ENCODE measurements at places on chromosomes 3 and 15.
A peak's percentile ranks its signal among the peaks of the same experiment; 100 is the strongest.

DNA sequence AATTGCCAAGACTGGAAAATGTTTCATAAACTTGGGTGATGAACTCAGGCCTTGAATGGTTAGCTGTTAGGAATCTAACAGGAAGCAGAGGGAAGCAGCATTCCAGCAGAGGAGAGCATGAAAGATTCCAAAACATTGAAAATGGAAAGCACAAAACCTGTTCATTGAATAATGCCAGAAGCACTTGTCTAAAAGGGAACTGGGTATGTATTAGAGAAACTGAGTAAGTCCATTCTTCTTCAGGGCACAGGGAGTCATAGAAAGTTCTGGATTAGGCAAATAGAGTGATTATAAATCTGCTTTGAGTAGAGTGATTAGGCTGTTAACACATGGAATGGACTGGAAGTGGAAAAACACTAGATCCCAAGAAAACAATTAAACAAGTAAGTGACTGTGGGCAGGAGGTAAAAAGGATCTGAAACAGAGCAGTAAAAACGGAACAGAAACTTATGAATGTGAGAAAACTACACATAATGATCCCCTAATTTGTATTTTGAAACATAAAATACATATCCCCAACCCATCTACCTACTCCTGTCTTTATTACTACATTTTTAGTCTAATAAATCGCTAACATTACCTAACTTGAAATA is 343.4 kb downstream of the TBC1D5 start:
- no peak for DNase-seq

GRCh38 chr3:131349946-131350347 is 31.6 kb upstream of the NUDT16 start:
- DNase-seq, result peak; percentile 35

DNA sequence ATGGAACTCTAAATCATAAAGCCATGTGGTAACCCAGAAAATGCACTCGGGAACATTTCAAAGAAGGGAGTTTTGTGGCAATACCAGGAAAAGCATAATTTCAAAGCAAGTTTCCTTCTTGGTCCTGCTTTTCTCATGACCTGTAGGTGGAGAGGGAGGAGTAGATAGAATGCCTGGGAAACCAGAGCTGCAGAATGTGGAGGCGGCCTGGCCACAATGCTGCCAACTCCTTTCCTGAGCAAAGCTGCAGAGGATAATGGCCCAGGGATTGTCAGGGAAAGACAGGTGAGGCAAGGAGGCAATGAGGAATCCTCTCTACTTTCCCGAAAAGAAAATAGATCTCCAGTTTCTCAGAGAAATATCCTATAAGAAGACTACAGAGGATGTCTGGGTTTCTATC is 330.3 kb downstream of the FGF12 start:
- no peak for DNase-seq

- no peak for DNase-seq
Observed at GRCh38 chr3:68089572-68090011, 435.2 kb upstream of the SUCLG2 start.

GRCh38 chr3:64687781-64688604 is at the start of gene ADAMTS9:
ADAMTS9 (minus strand) TSS chr3:64688000; CDS start chr3:64687657, 343 bp downstream.
- DNase-seq, result peak; percentile 80

DNA sequence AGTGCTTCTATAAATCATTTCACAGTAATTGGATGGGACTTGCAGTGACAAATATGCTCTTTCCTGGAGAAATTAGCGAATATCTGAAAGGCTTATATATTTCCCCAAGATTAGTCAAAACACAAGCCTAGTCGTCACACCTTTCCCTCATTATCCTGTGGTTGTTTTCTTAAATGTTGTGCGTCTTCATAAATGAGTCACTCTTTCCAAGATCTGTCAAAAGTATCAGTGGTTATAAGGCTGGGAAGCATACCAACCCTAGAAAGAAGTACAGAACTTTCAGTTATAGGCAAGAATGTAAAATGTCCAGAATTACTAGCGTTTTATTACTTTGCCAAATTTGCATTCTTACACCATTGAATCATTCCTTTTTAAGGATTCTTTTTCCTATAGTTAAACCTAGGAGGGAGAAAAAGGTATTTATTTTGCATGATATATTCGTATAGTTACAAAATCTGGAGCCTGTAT is 33.6 kb downstream of the TMEM212 start:
- no peak for DNase-seq

GRCh38 chr3:17645074-17645698 is 97.2 kb downstream of the TBC1D5 start:
- no peak for DNase-seq

GRCh38 chr3:78893161-78893560 is 874.6 kb downstream of the ROBO1 start:
- no peak for DNase-seq

GRCh38 chr15:34188711-34189110 is 21.2 kb downstream of the KATNBL1 start:
- DNase-seq, result no peak

- DNase-seq, result no peak
Observed at GRCh38 chr3:14646131-14646573, 5.4 kb upstream of the CCDC174 start.

- DNase-seq, result peak; percentile 67
Observed at GRCh38 chr15:92082006-92082843, 228.7 kb downstream of the SLCO3A1 start.

DNA sequence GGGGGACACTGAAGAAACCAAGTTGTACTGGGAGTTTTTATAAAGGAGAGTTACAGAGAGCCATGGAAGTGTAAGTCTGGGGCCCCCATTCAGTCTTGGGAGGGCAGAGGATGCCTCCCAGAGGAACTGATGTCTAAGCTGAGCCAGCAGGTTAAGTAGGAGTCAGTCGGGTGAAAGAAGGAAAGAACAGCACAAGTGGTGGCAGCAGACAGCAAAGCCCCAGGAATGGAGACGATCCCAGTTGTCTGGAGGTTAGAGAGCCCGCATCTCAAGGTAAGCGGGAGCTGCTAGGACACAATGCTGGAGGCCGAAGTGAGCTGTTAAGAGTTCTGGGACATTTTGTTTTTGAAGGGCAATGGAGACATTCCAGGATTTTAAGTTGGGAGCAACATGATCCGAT is 88.8 kb downstream of the TAMM41 start:
- DNase-seq, result no peak

DNA sequence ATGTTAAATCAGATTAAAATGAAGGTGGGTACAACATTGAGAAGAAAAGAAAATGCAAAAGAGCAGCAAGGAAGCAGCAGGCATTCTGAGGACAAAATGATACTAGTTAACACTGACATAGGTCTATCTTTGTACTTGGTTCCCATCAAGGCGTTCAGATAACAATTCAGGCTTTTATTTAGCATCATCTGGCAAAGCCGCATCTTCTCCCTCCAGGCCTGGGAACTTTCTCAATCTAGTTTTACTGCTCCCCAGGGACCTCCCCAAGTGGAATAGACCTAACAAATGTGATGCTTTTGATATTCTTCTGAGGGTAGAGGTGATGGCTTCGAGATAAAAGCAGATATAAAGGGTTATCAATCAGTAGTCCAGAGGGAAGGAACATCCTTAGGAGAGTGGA is 130.6 kb downstream of the C3orf38 start:
- DNase-seq, result no peak

- no peak for DNase-seq
Observed at GRCh38 chr3:155912579-155913190, 42.2 kb downstream of the GMPS start.

GRCh38 chr3:20503394-20504082 is 317.5 kb upstream of the SGO1 start:
- no peak for DNase-seq

GRCh38 chr3:107307205-107307604 is 70.0 kb upstream of the CCDC54 start:
- DNase-seq, result no peak

GRCh38 chr15:46389739-46390138 is 754.9 kb downstream of the SQOR start:
- no peak for DNase-seq

DNA sequence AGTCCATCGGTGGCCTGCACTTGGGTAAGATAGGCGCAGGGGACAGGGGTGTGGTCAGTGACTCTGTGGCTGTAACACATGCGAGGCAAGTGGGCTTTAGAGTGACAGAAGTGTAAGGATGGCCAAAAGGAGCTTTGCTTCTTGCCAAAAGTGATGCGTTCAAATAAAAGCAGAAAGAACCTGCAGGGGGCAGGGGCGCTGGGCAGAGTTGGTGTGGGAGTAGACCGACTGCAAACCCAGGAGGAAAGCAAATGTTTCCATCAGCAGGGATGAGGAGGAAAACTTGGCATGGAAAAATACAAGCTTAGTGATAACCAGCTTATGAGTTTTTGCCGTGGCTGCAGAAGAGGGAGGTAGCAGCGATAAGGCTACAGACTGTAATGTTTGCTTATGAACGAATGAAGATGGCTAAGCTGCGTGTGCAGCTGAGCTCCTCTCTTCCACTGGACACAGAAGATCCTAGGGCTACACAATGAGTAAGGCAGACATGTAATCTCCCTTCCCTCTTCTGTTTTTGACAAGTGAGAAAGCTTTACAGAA is 149.4 kb downstream of the WNT5A start:
- DNase-seq, result no peak

- no peak for DNase-seq
Observed at GRCh38 chr15:63019511-63020109, 22.9 kb upstream of the TPM1 start.

- no peak for DNase-seq
Observed at GRCh38 chr15:79371591-79371990, 60.5 kb upstream of the MINAR1 start.

DNA sequence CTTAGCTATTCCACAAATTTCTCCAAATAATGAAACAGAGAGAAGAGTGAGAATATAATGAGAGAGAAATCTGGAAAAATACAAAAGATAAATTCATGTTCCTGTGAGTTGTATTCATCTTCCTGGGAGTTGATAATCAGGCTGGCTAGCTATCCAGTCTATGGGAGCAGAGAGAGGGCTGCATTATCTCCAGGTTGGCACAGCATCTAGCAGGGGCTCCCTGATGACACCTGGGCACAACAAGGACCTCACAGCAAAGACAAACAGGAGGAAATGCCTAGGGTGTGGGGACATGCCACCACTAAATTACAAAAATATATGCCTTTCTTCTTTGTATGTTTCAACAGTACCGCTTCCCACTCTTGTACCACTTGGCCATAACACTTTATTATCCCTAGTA is 1.9 kb downstream of the EHD4 start:
- no peak for DNase-seq

GRCh38 chr3:165459924-165460835 is 264.0 kb upstream of the SLITRK3 start:
- DNase-seq, result no peak

GRCh38 chr3:109339197-109339596 is 1.9 kb upstream of the DPPA4 start:
- DNase-seq, result no peak

DNA sequence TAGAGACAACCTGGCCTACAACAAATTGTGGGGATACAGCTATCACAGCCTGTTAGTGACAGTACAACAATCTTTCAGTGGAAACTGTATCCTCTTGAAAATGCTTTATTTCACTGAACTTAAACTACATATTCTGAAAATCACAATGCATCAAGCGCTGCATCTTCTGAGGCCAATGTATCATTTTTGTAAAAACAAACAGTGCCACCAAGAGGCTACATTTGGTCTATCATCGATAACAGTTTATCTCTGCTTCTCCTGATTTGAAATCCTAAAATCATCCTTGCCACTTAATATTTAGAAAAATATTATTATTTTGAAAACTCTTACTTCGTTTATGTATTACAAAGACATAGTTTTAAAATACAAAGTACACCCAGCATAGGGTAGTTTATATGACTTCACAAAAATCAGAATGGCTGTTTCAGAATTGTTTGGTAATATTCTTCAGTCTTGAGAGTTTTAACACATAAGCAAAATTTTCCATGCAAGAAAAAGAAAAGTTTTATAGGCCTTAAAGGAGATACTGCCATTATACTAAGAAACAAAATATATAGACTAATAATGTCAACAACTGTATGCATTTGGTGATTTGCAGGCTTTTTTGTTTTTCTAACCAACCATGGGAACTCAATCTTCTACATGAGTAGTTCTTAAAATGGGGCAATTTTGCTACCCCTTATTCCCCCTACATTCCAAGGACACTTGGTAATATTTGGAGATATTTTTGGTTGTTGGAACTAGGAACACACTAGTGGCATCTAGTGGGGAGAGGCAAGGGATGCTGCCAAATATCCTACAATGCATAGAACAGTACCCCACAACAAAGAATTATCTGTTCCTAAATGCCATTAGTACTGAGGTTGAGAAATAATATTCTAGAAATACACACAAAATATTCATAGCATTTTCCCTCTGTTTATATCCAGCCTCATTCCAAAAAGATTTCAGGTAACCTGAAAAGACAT is 42.3 kb downstream of the WDR72 start:
- DNase-seq, result no peak

GRCh38 chr3:183895296-183895695 is 10.6 kb upstream of the PARL start:
- no peak for DNase-seq

GRCh38 chr3:107962946-107963345 is 127.9 kb downstream of the CD47 start:
- DNase-seq, result no peak

DNA sequence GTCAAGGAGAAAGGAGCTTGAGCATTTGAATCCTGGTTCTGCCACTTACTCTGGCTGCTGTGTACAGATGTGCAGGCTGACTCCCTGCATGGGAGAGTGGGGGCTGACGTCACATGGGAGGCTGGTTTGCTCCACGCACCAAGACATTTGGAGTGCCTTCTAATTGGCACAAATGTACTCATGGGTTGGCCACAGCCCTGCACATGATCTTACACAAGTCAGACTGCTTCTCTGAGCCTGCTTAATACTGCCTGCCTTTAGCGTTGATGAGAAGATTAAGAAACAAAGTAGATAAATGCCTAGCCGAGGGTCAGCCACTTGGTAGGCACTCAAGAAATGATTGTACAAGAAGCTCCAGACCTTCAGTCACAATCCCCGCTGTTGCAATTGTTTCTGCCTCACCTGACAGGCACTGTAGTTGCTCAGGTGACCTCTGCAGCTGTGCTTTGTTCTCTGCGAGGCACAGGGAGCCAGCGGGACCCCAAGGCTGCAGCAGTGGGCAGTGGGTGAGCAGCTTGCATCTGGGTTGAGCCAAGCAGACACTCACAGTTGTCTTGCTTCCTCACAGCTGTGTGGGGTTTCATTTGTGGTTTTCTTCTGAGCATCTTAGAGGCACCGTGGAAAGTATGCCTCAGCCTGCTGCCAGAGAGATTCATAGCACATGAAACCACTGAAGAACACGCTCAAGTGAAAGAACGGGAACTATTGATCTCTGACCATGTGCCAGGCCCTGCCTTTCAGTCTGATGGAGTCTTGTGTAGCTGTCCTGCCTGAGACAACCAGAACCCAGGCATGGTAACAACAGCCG is 33.1 kb downstream of the GRK7 start:
- peak; percentile 65 for DNase-seq

GRCh38 chr3:147613725-147614124 is 204.6 kb downstream of the ZIC1 start:
- no peak for DNase-seq

DNA sequence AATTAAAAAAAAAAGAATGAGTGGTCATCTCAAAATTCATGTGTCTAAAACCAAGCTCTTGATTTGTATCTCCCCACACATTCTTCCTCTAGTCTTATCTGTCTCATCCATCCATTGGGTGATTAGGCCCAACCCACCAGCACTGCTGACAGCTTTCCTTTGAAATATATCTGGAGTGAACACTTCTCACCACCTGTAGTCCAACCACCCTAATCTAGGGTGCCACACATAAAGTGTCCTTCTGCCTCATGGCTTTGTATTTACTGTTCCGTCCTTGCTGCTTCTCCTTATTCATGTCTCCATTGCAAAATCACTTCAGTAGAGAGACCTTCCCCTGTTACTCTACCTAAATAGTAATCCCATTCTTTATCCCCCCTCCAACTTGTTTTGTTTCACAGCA is 82.4 kb upstream of the PTX3 start:
- no peak for DNase-seq

Measured in left ventricle myocardium inferior (tissue), 1 donor.